ENCODE measurements at places on chromosomes 16 and 17. TPM values are rescaled to one million over a fixed set of nuclear protein-coding genes. Genes with fewer than 3 reads are reported as not detected.
A peak's percentile ranks its signal among the peaks of the same experiment; 100 is the strongest.

The SLFN12L gene
- not detected for total RNA-seq

GRCh38 chr17:74864297-74864865 is 4.7 kb upstream of the GRIN2C start:
- DNase-seq, result no peak

- DNase-seq, result no peak
Measured at GRCh38 chr16:20415541-20415940, 6.2 kb downstream of the ACSM5 start.

DNA sequence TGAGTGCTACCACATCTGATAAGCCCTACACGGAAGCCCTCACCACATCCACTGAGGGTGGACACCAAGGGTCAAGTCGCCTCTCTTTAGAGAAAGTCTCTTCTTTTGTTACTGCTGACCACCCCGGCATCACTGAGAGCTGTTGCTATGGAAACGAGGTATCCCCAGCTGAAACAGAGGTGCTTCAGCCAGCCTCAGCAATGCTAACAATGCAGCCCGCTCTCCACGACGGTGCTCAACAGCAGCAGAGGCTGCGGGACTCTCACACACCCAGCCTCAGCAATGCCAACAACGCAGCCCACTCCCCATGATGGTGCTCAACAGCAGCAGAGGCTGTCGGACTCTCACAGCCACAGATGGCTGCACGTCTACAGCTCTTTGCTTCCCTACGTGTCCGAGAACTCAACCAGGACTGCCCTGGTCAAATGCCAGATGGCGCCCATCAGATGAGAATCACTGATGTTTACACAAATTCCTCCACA is 41.4 kb downstream of the VPS53 start:
- no peak for DNase-seq

DNA sequence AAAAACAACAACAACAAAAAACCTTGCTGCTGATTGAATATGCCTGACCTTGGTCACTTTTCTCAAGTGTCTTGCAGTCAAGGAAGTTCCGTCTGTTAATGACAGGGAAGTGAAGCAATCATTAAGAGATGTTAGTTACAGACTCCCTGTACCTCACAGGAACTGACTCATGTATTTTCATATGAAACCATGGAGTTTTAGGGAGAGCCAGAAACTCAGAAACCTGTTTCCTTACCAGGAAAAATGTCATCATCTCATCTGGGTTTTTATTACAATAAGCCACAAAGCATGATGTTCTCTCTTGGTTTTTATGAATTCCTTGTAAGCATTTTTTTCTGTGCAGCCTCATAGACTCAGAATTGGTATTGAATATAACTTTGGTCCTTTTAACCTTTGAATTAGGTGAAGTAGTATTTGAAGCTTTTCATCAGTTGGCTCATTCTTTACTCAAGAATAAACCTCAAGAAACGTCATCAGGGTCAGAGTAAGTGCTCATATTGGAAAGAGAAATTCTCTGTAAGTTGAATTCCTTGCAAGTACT is 10.3 kb downstream of the LYRM1 start:
- peak; percentile 21 for DNase-seq

GRCh38 chr16:2520784-2521531 is 787 bp downstream of the AMDHD2 start:
- no peak for DNase-seq

DNA sequence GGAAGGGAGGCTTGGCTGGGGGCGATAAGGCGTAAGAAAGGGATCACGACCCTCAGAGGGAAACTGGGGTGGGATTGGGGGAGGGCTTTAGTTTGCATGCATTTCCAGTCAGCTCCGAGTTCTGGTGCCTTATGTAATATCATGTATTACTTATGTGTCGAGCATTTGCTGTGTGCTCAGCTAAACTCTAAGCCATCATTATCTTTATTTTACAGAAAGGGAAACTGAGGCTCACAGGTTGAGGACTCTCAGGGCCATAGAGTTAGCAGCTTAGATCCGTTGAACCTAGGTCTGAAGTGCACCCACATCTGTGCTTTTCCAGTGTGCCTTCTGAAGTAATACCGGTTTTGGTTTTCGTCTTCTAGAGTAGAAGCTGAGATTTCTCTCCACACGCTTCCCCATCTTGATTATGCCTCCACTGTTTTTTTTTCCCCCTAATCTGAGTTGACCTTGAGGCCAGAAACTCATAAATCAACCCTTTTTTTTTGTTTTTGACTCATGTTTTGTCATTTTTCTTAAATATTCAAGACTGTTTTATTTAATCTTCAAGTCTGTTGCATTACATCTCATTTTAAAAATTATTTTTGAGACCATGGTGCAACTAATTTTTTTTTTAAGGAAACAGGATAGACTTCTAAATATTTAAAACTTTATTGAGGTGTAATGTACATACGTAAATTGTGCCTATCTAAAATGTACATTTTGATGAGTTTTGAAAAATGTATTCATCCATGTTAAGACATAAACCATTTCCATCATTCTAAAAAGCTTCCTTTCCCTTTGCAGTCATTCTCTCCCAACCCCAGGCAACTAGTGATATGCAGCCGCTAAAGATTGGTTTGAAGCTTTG is 741 bp downstream of the CYB5B start:
- no peak for DNase-seq

- no peak for DNase-seq
Measured at GRCh38 chr16:89733792-89734191, 12.5 kb downstream of the ZNF276 start.

All from NCI-H460 (cell line).